ENCODE measurements at places on chromosomes 4 and X.

DNA sequence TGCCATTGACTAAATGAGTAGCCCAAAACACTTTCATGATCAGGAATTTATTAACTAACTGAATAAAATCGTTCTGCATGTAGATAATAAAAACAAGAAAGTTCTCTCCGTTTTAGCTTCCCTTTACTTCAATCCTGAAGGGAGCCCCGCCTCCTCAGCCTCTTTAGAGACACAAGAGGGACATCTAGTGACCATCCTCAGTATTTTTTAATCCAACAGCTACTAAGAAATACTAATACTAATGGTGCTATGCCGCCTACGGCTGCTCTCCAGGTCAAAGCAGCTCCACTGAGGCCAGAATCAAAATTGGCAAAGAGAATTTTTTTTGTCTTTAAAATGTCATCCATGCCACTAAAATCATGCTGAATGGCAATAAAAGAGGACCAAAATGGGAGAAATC, 3.2 kb upstream of the PCDH19 start:
- DNase-seq, result no peak

DNA sequence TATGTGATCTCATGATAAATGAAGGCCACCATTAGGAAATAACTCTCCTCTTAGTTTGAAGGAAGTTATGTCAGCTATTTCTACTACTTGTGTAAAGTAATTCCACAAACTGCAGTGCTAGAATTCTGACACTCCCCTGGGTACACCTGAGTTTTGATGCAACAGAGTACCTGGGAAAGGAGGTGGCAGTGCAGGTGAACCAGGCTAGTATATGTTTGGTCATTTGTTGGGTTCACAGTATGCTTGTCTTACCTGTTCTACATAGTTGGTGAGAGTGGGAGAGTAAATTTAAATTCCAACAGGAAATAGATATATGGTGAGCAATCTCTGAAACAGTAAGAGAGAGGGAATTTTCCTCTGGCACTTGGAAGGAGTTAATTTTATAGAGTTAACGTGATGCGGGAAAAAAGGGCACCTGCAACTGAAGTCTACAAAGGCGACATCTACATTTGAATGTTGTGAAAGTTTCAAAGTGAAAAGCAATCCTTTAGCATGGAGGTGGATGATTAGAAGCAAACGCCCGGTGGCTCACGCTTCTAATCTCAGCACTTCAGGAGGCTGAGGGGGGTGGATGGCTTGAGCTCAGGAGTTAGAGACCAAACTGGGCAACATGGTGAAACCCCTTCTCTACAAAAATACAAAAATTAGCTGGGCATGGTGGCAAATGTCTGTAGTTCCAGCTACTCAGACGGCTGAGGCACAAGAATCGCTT, 8.3 kb upstream of the SLC10A6 start:
- DNase-seq, result no peak

DNA sequence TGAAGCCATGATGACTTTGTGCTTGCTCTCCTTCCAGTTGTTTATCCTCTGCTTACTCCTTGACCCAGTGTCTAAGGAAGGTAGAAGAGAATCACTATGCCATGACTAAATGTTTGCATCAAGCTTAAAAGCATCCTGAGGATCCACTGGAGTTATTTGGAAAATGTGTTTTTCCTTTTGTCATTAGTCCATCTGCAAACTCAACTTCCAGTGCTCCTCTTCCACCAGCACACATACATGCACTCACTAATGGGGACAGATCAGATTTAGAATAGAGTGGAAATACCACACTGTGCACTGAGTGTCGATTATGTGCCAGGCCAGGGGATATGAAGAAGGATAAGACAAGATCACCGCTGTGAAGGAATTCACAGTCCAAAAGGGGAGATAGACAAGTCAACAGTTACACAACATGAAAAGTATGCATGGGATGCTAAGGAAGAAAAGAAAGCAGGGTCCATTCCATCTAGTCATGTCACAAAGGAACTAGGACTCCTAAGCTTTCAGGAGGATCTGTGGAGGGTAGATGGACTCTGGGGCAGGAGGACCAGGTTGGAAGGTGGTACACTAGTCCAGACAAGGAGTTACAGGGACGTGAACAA, 1.9 kb downstream of the OCIAD2 start:
- no peak for DNase-seq

DNA sequence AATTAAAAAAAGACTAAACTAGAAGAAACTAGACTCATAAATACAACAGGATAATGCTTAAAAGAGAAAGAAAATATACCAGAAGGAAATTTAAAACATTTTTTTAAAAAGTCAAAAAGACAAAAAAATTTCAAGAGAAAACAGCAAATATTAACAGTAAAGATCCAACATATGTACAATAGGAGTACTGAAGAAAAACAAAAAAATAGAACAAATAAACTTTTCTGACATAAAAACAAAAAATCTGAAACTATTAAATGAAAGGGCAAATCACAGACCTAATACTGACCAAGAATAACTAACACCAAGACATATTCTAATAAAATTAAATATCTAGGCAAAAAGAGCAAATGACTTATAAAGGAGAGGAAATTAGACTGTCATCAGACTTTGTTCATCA, 11.5 kb downstream of the DNAJB14 start:
- DNase-seq, result no peak

- no peak for DNase-seq
Measured at GRCh38 chrX:9953396-9953795, 13.8 kb upstream of the CLDN34 start.

- no peak for DNase-seq
Measured at GRCh38 chrX:66012094-66012534, 27.8 kb downstream of the VSIG4 start.

DNA sequence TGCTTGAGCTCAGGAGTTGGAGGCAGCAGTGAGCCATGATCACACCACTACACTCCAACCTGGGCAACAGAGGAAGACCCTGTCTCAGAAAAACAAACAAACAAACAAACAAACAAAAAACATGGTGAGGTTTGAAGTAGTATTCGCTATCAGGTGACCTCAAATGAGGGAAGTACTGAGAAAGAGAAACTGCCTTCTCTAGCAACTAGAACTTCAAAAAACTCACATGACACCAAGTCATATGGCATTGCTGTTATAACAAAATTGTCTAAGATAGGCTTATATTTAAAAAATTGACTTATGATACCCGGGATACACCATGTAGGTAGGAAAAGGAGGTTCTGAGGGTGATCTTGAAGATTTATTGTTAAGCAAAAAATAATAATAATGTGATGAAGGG, 10.3 kb downstream of the MPP1 start:
- no peak for DNase-seq

DNA sequence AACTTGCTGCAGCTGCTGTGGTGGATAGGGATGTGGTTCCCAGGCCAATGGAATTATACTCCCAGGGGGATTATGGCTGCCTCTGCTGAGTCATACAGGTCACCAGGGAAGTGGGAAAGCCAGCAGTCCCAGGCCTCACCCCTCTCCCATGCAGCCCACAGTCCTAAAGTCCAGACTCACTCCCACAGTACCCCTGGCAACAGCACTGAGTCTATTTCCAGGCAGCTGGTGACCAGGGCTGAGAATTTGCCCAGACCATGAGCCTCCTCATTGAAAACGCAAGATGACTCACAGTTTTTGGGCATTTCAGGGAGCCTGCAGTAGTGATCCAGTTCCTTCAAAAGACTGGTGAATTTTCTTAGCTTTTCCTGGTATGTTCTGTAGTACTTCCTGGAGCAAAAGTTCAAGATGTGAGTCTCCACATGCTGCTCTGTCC, 137.6 kb downstream of the NPNT start:
- DNase-seq, result no peak

- no peak for DNase-seq
Measured at GRCh38 chrX:17744896-17745523, 7.7 kb downstream of the SCML1 start.

DNA sequence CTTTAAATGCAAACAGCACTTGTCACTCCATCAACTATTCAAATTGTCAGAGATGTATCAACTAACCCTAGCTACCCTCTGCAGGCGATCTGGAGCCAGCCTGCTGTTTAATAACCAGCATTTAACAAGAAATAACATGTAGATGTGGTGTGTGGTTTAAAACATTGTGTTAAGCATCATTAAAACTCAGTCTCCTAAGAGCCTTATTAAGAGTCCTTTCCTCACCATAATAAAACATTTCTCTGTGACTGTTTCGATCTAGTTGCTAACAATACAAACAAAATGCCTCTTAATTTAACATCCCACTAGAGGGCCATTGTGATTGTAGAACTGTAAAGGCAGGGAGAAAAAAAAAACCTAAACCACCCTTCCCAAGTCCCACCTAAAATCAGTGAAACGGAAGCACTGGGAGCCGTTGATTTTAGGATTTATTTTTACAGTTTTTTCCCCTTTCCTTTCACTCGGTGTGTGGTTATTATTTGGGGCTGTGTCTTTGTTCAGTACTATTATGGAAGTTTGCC, 708.6 kb downstream of the C4orf33 start:
- no peak for DNase-seq

- DNase-seq, result no peak
Measured at GRCh38 chr4:150680651-150681050, 98.7 kb downstream of the MAB21L2 start.

DNA sequence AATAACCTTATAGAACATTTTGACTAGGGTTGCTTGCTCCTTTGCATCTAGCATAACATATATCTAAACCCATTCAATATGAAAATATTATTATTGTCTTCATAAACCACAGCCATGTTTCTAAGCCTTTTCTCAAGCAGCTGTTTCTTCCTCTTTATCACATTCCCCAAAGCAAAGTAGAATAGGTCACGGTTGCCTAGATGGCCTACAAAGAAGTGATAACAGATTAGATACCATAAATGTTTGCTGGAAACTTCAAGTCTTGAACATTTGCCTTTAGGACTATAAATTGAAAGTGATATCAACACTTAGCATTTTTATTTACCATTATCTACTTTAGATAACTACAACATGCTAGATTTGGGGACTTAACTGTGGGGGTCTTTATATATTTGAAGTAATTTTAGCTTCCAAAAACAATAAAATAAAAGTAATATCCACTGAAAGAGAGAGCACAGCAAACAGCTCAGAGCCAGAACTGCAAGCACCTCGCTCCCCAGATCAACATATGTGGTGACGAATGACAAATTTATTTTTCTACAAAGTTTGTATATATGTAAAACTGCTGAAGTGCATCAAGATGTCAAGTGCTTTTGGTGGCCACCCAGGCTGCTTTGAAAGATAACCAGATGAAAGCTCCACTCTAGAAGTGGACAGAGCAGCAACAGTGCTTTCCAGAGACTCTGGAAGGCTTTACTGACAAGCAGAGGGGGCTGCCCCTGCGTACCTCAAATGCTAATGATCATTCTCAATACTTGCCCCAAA, 8.0 kb downstream of the HHIP start:
- no peak for DNase-seq

DNA sequence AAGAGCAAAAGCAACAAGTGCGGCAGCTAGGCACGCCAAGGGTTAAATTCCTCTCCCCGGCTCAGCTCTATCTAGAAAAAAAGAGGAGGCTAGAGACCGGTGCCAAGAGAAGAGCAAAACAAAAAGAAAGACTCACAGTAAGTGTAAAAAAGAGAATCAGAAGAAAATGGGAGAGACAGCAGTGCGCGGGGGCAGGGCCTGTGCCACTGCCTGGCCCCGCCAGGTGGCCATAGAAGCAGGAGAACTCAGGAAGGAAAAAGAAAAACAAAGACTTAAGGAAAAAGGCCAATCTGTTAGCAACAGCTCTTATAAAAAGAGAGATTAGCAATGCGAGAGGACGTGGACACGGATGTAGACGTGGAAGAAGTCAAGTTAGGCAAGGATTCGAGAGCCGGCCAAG, 3.2 kb downstream of the ACOX3 start:
- no peak for DNase-seq

GRCh38 chr4:78551420-78552351, at the start of gene ANXA3:
TSS of gene ANXA3 (plus strand) at chr4:78551770. CDS start at chr4:78554474, 2,704 bp downstream.
- DNase-seq, result peak; percentile 25

GRCh38 chr4:38023347-38024205, 63.4 kb downstream of the PTTG2 start:
- DNase-seq, result no peak

- DNase-seq, result no peak
Measured at GRCh38 chr4:151922306-151922705, 161.5 kb upstream of the GATB start.

DNA sequence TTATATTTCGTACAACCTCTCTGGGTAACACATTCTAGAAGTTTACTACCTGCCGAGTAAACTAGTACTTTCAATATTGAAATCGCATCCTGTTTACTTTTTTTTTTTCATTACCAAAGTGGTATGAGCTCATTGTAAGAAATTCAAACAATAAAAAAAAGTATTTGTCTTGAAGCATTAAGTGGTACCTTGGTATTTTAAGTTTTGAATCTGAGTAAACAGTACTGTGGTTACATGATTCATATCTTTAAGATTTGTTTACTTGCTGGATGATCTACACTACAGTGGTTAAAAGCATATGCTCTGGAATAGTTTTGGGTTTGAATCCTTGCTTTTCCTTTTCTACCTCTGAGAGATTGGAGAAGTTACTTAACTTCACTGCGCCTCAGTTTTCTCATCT, 3.8 kb upstream of the MMGT1 start:
- DNase-seq, result no peak

DNA sequence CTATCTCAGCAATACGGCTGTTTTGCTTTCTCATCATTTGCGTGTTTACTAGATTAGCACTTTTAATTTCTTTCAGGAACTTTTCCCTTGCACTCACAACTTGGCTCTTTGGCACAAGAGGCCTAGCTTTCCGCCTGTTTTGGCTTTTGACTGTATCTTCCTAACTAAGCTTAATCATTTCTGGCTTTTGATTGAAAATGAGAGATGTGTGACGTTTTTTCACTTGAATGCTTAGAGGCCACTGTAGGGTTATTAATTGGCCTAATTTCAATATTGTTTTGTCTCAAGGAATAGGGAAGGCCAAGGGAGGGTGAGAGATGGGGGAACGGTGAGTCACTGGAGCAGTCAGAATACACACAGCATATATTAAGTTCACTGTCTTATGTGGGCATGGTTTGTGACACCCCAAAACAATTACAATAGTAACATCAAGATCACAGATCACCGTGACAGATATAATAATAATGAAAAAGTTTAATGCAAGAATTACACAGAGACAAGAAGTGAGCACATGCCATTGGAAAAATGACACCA, 27.3 kb downstream of the MND1 start:
- DNase-seq, result no peak

DNA sequence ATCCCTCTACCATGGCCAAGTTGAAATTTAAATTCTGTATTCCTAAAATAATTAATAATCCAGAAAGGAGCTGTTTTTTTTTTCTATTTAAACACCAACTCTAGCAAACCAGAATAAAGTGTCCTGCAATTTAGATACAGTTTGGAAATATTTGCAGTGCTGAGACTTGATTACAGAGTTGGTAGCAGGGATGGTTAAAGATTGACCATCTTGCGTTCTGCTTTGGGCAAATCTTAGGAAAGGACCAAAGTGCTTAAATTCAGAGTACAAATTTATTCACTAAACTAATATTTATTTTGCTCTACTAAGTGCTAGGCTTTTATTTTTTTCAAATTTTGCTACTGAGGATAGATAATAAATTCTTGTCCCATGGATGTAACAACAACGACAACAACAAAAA, 180.2 kb upstream of the AADAT start:
- DNase-seq, result no peak

- no peak for DNase-seq
Measured at GRCh38 chr4:38004062-38004461, 43.9 kb downstream of the PTTG2 start.

- DNase-seq, result no peak
Measured at GRCh38 chr4:168496834-168497233, at the start of gene PALLD. TSS of gene PALLD (plus strand) at chr4:168497052.

GRCh38 chrX:17291171-17291900, 83.7 kb upstream of the NHS start:
- DNase-seq, result no peak

- DNase-seq, result no peak
Measured at GRCh38 chr4:74654230-74654681, 140.1 kb downstream of the BTC start.

Measured in germinal center (tissue), 1 donor.